ENCODE measurements at places on chromosomes 3 and 15.

GRCh38 chr15:39934397-39935071 is 619 bp downstream of the EIF2AK4 start:
- no peak for DNase-seq

DNA sequence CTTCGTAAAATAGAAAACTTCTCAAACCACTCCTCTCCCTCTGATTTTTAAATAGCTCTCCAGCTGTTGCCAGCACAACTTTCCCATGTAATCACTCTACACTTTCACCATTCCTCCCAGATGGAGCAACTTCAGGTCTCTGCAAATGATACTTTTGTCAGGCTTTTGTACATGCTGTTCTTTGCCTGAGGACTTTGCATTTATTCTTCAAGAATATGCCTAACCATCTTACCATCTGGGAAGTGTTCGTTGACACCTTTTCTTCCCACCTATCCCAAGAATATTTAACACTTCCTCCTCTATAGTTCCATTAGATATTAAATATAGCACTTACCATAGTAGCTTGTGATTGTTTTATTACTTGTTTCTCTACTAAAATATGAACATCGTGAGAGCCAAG is 703.7 kb downstream of the CADM2 start:
- no peak for DNase-seq

DNA sequence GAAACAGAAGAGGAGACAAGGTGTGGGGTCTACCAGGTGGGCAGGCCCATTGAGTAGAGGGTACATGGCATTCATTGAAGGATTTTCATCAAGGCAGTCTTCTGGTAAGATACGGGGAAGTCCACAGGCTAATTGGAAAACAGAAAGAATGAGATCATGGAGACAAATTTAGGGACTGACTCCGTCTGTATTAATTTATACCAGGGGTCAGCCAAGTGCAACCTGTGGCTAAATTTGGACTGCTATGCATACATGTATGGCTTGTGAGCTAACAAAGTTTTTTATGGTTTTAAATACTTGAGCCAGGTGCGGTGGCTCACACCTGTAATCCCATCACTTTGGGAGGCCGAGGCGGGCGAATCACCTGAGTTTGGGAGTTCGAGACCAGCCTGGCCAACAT is 21.1 kb upstream of the SNRPN start:
- no peak for DNase-seq

GRCh38 chr3:47156396-47156795 is 7.5 kb downstream of the SETD2 start:
- DNase-seq, result no peak

DNA sequence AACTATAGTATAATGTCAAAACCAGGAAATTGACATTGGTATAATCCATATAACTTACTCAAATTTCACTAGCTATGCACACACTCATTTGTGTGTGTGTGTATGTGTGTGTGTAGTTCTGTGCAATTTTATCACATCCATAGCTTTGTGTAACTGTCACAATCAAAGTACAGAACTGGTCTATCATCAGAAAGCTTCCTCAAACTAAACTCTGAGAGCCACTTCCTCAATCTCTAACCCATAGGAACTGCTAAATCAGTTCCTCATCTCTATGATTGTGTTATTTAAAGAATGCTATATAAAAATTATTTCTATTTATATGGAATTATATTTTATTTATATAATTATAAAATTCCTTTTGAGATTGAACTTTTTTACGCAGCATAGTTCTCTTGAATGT is 18.1 kb downstream of the LNP1 start:
- DNase-seq, result no peak

DNA sequence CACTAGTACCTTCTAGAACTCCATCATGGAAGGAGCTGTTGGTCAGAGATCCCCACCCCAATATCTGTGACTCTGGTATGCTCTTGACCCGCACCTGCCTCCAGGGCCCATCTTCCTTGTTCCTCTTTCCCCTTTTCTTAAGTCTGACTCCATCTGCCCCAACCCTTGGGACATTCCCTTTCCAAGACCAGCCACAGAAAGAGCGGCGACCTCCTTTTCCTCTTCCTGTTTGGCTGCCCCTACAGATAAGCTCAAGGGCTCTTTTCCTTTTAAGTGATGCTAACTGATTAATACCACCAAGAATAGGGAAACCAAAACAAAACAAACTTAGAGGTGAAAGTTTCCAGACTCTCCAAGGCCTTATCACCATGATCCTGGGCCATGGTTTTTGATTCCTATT is 21.9 kb upstream of the ATP8B4 start:
- no peak for DNase-seq

- DNase-seq, result no peak
These were observed 19.2 kb downstream of the DZIP3 start for GRCh38 chr3:108608750-108609149.

GRCh38 chr3:195031574-195032003 is 239.4 kb downstream of the XXYLT1 start:
- no peak for DNase-seq

DNA sequence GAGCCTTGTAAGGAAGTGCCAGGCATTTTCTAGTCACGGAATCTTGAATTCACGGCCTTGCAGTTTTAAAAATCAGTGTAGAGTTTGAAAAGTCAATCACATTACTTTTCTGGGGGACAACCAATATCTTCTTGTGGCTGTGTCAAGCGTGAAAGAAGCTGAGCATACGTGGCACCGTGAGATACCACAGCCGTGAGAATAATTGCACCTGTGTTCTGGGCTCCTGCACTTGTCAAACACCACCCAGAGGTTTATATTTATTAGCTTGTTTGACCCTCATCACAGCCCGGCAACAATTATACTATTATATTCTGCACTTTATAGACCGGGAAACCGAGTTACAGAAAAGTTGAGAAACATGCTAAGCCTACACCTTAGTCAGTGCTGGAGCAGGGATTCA is 45.2 kb downstream of the ARRDC4 start:
- DNase-seq, result no peak

GRCh38 chr15:79051029-79051428 is 39.6 kb downstream of the RASGRF1 start:
- DNase-seq, result no peak

DNA sequence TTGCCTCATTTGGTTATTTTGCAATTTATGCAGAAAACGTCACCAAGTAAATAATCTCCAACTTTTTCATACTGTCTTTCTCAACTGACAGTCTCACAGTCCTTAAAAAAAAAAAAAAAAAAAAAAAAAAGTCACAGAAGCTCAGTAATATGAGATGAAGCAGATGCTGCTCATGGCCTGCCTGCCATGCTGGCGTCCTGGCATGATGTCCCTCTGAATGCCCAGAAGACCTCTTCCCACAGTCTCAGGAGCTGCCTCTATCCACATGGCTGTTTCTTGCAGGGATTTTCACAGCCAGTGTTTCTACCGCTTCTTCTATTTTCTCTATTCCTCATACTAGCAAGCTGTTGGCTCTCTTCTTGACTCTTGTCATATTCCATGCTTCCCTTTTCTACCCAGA is 87.7 kb downstream of the TGFBR2 start:
- no peak for DNase-seq

GRCh38 chr15:29859973-29860715 is 37.9 kb upstream of the TJP1 start:
- no peak for DNase-seq

- no peak for DNase-seq
These were observed 6.2 kb downstream of the PSMD6 start for GRCh38 chr3:64016941-64017620.

DNA sequence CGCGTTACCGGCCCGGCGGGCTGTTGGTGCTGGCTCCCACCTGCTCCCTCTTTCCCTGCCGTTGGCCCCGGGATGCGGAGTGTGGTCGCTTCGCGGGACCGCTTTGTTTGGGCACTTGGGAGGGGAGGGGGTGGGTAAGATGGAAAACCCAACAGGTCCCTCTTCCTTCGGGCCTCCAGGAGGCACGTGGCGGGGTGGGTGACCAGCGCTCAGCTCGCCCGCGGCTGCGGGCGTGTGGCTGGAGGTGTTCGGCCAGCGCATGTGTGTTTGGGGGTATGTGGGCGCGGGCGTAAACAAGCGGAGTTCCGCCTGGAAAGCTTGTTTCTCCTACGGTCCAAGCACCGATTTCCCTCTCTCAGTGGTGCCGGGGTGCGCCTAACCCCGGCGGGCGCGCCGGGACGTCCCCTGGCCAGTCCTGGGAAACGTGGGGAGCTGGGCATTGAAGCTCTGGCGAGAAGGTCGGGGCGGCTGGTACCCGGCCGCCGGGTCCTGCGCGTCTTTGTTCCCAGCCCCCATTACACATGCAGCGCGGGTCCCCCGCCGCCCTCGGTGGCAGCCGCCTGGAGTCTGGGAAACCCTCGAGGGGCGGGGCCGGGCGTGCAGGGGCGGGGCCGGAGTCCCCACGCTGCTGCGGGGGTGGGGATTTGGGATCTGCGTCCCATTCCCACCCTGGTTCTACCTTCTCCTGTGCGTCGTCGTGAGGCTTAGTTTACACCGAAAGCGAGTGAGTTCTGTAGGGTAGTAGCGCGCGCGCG is 1.4 kb downstream of the ACVR2B start:
- DNase-seq, result peak; percentile 50
